ENCODE measurements at places on chromosomes 6 and 20.
A peak's percentile ranks its signal among the peaks of the same experiment; 100 is the strongest.

DNA sequence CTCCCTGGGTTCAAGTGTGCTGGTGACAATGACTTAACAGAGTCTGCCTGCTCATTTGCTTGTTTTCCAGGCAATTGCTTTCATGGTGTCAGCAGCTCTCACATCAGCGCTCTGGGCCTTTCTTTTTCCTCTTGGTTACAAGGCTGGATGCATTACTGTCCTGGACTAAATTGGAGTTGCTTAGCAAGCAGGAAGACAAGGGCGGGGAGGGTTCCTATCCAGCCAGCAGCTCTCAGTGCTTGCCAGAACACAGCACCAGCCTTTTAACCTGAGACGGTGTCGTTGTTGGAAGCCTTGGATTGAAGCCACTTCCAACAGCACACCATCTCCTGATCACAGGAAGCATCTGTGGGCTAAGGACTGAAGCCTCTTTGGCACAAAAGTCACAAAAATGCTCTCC lies 606.9 kb downstream of the CDH26 start:
- DNase-seq = no peak

- no peak for DNase-seq
These were observed 53.6 kb upstream of the CST7 start for GRCh38 chr20:24895431-24895830.

DNA sequence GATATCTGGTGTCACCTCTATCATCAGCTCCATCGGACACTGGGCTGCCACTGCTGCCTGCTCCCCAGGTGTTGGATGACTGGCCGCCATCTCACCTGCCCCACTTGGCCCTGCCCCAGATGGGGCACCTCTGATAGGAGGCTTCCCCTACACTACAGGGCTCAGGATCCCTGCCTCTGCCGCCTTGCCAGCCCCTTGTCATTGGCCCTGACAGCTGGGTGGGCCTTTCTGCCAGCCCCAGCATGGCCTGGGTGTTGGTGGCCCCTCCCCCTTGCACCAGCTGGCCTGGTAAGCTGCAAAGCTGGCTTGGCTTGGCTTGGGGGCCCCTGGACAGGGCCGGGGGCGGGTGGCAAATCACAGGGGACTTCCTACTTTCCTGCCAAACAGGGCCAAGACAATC lies 10.6 kb downstream of the PACSIN1 start:
- no peak for DNase-seq

- no peak for DNase-seq
These were observed 916.0 kb upstream of the EYS start for GRCh38 chr6:66623050-66623449.

GRCh38 chr6:12165722-12166280 lies 124.4 kb upstream of the EDN1 start:
- no peak for DNase-seq

DNA sequence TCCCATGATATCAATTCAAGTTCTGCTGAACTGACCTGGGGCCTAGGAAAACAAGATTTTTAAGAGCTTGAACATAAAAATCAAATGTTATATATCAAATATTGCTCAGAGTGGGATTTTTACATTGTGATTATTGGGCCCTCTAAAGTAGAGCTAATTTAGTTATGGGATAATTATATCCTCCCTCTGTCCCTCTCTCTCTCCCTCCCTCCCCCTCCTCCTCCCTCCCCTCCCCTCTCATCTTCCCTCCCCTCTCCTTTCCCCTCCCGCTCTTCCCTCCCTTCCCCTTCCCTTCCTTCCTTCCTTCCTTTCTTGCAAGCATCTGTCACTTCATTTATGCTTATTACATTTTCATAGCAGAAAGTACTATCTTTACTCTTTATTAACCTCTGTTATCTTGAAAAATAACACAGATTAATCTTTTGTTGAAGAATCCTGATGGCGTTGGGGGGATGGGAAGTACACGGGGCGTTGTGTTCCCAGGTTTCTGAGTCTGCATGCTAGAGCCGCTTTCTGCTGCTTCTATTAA lies 32.8 kb downstream of the KIF25 start:
- DNase-seq = no peak

GRCh38 chr20:33019465-33020277 lies 11.8 kb upstream of the BPIFB6 start:
- no peak for DNase-seq

DNA sequence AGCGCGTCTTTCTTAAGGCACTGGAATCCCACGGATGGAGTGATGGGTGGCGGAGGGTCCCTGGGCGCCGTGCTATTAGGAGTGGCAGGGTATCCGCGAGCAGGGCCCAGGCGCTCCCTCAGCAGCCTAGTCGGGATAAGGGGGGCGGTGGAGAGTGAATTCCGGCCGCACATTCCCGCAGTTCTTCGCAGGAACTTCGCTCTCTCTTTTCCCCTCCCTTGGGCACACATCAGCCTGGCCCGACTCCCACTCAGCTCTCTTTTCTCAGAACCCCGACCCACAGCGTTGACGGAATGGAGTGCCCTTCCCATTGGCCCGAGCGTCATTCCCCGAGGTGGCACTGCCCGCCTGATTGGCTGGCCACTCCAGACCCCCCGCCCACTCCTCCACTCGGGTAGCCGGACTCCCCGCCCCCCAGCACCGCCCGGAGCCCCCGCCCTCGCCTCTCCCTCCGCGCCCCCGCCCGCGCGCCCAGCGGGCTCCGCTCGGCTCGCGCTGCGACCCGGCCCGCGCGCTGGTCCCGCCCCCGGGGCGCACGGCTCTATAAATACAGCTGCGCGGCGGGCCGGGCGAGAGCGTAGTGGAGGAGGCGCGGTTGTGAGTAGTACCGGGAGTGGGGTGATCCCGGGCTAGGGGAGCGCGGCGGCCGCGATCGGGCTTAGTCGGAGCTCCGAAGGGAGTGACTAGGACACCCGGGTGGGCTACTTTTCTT lies at the start of gene ID4:
TSS of gene ID4 (plus strand) at position 572 of the 712 bp plus-strand sequence. CDS start 385 bp downstream, outside the sequence.
- DNase-seq = peak; percentile 97

- no peak for DNase-seq
These were observed 7.2 kb downstream of the BTBD9 start for GRCh38 chr6:38632490-38632889.

- DNase-seq = no peak
These were observed 13.8 kb upstream of the SIRT5 start for GRCh38 chr6:13560651-13561044.

GRCh38 chr6:169156108-169156792 lies 97.4 kb downstream of the THBS2 start:
- no peak for DNase-seq

DNA sequence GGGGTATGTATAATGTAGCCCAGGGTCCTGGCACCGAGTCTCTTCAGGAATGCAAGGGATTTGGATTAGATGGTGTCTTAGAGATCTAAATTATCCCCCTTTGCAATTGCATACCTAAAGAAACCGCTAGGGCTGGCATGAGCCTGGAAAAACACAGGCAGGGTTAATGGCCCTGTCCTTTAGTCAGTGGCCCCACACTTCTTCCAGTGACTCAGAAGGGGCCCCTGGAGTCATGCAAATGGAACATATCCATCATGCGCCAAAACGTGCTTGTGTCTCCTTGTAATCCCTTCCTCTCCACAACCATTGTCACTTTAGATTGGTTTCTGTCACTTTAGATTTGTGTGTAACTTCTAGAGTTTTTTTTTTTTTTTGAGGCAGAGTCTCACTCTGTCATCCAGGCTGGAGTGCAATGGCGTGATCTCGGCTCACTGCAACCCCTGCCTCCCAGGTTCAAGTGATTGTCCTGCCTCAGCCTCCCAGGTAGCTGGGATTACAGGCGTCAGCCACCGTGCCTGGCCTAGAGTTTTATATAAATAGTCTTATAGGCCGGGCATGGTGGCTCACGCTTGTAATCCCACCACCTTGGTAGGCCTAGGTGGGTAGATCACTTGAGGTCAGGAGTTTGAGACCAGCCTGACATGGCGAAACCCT lies 8.7 kb upstream of the MYBL2 start:
- no peak for DNase-seq

GRCh38 chr6:15389765-15390723 lies 144.2 kb downstream of the JARID2 start:
- no peak for DNase-seq

GRCh38 chr6:13604135-13604534 lies 11.0 kb upstream of the NOL7 start:
- DNase-seq = no peak

GRCh38 chr6:5749651-5750215 lies 257.0 kb downstream of the NRN1 start:
- DNase-seq = no peak

DNA sequence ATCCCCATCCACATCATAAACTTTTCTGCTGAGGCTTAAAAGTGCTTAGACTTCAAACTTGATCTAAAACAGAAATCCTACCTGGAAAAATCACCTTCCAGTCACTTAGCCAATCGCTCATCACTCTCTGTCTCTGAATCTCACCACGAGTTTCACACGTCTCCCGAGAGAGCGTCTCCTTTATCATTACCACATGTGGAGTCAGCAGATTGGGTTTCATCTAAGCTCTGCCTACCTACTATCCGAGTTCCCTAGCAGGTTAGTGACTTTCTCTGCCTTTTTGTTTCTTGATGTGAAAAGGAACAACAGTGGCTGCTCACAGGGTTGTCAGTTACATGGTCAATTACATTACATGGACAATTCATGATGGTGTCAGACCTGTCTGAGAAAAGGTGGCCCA lies 286.2 kb downstream of the ESR1 start:
- no peak for DNase-seq

DNA sequence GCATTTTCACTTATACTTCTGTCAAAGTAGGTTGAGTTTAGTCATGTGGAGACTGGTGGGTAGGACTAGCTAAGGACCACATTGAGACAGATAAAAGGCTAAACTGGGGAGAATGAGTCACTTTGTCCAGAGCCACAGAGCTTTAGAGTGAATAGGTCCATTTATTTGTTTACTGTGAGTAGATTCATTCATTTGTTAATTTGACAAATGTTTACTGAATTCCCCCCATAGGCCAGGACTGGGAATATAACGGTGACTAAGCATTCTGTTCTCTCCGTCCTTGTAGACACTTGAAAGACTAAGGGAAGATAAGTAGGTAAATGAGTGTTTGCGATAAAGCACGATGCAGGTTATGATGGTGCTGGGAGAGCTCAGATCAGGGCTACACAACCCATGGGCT lies 699.7 kb upstream of the ID4 start:
- no peak for DNase-seq

DNA sequence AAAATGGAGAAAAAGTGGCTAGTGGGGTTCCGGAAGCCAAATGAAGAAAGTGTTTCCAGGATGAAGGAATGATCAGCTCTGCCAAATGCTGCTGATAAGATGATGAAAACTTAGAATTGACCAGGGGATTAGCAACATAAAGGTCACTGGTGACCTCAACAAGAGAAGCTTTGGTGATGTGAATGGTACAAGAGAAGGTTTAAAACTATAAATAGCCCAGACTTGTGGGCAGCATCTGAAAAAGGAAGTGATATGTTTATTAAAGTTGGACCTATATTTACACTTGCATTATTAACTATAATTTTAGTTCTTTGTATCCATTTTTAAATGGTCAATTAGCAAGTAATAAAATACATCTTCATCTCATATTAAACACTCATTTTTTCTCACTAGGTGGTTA lies 45.1 kb downstream of the CGA start:
- no peak for DNase-seq

GRCh38 chr20:59839400-59839799 lies 94.0 kb downstream of the SYCP2 start:
- DNase-seq = no peak

GRCh38 chr20:58216334-58216733 lies 12.1 kb downstream of the ANKRD60 start:
- no peak for DNase-seq

- DNase-seq = no peak
These were observed 111.1 kb upstream of the CCDC28A start for GRCh38 chr6:138662471-138662870.

DNA sequence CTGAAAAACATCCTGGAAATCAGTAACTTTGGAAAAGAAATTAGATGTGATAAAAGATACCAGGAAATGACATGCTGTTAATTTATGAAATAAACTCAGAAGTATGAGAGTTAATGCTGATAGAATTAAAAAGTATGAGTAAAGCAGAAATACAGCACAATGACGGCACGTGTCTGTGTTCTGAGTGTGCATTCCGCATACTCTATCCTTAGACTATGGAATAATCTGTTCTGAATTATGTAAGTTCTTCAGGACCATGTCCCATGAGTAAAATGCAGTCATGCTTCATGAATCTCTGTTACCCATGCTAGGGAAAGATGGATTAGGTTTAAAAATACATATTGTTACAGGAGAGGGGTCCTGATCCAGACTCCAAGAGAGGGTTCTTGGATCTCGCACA lies 21.7 kb downstream of the HECA start:
- DNase-seq = peak; percentile 60

DNA sequence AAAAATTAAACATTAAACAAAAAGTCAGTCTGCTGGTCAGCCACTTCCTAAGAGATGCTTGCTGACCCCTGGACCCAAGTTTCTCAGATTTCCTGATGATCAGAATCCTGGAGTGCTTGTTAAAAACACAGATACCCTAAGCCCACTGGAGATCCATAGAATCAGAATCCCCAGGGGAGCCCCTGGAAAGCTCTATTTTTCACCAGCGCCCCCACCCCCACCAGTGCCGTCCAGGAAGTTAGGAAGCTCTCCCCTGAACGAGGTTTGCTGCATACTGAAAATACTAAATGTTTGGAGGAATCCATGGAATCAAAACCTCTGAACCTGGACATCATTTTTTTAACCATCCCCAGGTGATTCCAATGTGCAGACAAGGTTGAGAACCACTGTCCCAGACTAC lies 69.2 kb downstream of the BFSP1 start:
- no peak for DNase-seq

DNA sequence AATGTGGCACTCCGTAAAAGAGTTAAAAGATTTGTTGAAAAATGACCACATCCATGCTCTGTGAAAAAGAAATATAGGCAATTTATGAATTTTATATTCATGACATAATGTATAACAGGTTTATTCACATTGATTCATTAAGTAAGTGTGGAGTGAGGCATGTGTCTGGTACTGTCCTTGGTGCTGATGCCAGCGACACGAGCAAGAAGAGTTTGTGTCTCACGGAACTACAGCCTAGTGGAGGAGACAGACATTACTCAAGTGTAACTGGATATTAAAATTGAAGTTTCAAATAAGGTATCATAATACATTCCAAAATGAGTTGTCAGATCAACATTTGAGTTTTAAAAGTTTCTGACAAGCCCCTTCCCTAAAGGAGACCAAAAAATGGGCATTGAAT lies 158.2 kb upstream of the PRND start:
- DNase-seq = no peak

GRCh38 chr6:35259948-35260590 lies 534 bp downstream of the ZNF76 start:
- no peak for DNase-seq

DNA sequence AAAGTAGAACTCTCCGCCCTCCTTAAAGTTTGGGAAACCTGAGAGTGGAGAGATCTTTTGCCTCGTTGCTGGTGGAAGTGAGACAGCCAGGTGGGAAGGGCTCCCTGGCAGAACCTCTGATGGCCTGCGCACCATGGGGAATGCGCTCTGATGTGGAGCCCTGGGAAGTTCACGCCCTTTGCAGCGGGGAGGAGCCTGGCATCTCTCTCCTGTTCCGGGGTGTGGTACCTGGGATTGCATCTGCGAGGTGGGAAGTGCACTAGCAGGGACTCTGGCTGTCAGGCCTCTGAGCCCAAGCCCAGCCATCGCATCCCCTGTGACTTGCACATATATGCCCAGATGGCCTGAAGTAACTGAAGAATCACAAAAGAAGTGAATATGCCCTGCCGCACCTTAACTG lies 159.8 kb downstream of the AKAP7 start:
- DNase-seq = no peak

- no peak for DNase-seq
These were observed 18.3 kb upstream of the AMD1 start for GRCh38 chr6:110856296-110856695.

GRCh38 chr6:11672256-11672655 lies 106.3 kb downstream of the ADTRP start:
- DNase-seq = no peak

- no peak for DNase-seq
These were observed 3.0 kb downstream of the CDH4 start for GRCh38 chr20:61254881-61255626.
